Astrocyte of the hippocampus (primary cell): ENCODE measurements at places on chromosomes 3 and 15.

DNA sequence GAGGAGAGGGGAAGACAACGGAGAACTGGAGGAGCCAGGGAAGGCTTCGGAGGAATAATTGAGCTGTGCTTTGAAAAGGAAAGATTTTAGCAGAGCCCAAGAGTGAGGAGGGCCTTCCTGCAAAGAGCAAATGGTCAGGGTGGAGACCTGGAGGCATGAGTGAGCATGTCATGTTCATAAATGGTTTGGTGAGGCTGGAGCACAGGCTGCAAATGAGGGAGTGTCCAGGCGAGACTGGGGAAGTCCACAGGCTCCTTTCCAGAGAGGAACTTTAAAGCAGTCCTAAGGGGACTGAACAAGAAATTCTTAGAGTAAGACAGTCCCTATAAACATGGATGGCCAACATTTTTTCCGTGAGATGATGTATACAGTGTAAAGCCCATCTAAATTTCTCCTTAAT lies 108.8 kb downstream of the THSD4 start:
- DNase-seq: no peak

- no peak for DNase-seq
Measured at GRCh38 chr3:57622362-57622761, 25.2 kb upstream of the ARF4 start.

DNA sequence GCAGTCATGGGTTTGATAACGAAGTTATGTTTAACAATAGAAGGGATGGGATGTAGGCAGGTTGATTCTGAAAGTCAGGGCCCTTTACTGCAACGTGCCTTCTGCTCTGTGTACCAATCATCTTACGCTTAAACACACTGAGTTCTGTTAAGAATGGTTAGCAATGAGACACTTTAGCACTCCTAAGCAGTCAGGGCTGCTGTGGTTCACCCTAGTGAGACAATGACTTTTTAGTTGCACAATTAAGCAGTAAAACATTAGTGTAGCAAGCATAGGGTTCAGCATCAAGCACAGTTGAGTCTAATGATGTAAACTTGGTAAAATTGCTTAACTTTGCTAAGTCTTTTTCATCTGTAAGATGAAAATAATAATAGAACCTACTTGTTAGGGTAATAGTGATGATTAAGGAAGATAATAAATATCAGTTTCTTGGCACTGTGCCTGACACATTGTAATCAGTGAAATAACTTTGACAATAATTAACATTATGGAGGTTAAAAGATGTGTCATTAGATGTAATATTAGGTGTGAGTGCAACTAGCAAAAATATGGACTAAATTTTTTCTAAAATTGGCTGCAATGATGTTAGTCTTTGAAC lies 484.2 kb upstream of the THBS1 start:
- no peak for DNase-seq

GRCh38 chr3:157692468-157692867 lies 189.3 kb upstream of the VEPH1 start:
- no peak for DNase-seq

DNA sequence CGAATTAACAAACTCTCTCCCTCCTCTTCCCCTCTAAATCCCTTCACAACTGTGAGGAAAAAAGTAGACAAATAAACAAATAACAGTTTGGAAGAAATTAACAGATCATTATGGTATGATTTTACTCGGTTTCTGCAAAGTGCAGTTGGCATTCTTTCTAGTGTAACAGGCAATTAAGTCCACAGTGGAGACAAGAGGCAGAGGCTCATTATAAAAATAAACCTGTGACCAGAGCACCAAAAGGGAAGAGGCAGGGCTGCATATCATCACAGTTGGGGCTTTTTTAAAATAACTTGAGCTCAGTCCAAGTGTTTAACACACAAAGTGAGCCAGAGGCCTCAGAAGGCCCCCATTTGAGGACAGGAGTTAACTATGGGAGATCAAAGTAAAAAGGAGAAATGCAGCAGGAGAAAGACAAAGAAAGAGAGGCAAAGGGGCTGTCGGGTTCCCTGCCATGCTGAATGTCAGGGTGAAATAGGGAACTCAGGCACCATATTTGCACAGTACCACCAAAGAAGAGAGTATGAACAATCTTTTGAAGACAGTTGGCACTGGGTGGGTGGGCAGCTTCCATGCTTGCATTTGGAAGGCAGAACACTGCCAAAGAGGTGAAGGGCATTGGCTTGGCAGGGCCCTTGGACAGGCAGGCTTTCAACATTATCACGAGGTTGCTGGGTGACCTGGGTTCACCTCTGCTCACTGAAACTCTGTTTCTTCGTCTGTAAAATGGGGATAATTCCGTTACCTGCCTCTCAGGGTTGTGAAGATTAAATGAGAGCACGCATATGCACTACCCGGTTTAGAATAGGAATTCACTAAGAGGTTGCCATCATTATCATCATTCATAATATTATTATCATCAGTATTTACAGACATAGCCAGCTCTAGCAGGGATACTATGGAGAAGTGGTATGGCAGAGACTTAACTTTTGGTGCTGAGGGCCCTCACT lies 134.5 kb downstream of the MEX3B start:
- no peak for DNase-seq

DNA sequence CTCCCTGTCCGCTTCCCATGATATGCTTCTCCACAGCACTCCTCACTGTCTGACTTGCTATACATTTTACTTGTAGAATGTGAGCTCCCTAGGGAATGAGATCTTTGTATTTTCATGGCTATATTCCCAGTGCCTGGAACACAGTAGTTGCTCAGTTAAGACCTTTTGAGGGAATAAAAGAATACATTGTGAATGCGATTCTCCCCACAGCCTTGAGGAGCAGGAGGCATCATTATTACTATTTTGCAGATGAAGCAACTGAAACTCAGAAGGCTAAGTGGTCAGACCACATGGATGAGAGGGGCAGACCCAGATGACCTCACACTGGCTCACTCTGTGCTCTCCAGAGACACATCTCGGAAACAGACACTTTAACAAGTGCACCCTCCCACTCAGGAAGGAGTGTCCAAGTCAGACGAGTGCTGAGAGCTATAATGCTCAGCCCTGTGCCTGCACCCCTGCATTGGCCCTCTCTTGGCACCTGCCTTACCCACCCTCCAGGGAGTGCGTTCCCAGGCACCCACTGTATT lies 46.8 kb downstream of the SST start:
- no peak for DNase-seq

DNA sequence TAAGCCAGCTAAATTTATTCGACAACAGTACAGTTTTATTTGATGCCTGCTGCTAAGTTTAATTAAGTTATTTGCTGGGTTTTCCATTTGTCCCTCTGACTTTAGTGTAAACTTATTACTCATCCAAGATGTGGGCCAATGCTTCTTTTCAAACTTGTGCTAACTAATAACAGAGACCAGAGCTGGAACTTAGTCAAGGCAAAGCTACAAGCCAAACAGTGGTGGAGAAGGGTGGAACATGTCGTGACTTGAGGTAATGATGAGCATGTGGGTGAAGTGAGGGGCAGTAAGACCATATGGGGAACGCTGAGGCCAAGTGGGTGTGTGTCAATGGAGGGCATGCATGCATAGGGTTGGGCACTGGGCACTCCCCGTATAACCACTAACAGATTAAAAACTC lies 63.9 kb downstream of the NMD3 start:
- peak; percentile 33 for DNase-seq

DNA sequence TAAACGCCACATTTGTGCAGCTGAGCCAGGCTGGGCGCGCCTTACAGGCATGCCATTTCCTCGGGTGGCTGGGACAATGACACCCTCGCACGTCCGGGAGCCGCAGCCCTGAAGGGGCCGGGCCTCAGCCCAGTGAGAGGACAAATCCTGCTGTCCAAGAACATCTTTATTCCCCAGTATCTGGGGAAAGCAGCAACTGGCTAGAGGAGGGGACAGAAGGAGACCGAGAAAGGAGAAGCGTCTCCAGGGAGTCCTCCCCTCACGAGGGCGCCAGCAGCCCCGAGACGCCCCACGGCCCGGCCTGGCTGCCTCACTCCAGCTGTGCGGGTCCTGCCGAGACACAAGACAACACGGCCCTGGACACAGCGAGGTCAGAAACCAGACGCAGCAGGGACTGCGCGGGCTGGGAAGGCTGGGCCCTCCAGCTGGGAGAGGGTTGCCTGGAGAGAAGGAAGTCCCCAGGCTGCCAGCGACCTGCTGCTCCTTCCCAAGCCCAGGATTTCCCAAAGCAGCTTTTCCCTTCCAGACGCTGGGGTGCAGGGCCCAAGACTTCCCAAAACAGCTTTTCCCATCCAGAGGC lies 130.2 kb downstream of the CHSY1 start:
- peak; percentile 82 for DNase-seq

DNA sequence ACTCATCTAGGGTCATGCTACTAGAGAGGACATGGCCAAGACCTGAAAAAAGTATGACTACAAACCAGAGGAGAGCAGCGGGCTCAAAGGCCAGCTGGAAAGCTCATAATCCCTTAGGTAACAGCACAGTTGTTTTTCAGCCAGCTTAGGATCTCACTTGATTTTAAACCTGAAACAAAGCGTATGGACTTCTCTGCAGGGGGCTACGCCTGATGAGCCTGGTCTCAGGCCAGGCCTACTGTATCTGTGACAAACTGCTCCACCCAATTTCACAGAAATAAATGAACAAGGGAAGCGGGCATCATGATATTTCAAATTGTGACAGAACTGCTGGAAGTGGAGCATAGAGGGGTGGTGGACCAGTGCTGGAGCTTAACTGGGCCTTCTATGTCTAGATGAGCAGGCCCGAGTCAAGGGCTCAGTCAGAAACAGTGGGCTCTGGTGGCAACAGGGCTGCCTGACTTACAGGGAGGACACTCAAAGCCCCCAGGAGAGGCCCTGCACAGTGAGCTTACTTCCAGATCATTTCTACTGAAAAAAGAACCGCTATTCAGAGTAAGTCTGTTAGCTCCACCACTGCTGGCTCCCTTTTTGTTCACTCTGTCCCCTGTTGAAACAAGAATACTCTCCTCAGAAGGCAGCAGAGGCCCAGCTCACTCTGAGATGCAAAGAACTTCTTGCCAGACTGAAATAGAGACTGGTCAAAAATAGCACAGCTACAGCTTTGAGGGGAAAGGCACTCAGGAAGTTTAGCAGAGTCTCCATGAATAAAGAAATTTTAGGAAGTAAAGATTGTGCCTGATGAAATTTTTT lies 47.0 kb downstream of the LRIG1 start:
- no peak for DNase-seq

DNA sequence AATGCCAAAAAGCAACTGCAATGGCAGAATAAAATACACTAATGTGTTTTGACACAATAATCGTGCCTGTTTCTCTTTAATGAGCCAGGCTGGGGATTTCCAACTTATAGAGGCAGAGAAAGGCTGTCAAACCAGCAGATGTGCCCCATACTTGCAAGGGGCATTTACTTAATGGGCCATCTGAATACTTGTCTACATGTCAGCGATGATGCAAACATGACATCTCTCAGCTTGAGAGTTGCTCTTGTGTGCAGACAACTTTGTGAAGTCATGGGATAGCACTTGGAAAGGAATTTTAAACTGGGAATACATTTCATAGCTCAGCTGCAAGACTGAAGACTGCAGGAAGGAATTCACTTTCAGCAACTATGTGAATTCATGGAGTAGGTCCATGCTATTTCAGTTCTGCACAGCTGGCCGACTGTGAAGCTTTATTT lies 127.4 kb upstream of the ADAMTS9 start:
- peak; percentile 31 for DNase-seq

- no peak for DNase-seq
Measured at GRCh38 chr3:182789371-182789770, 3.9 kb upstream of the ATP11B start.

DNA sequence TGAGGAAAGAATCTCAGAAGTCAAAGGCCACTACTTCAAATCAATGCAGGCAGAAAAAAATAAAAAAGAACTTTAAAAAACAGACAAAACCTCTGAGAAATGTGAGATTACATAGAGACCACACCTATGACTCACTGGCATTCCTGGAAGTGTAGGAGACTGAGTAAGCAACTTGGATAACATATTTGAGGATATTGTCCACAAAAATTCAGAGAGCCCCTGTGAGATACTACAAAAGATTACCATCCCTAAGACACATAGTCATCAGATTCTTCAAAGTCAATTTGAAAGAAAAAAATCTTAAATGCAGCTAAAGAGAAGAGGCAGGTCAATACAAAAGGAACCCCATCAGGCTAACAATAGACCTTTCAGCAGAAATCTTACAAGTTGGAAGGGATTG lies 887.3 kb downstream of the NTRK3 start:
- DNase-seq: peak; percentile 93

- DNase-seq: peak; percentile 35
Measured at GRCh38 chr3:59313365-59313764, 263.5 kb upstream of the CFAP20DC start.

- DNase-seq: no peak
Measured at GRCh38 chr15:78010067-78010466, 67.4 kb downstream of the TBC1D2B start.

DNA sequence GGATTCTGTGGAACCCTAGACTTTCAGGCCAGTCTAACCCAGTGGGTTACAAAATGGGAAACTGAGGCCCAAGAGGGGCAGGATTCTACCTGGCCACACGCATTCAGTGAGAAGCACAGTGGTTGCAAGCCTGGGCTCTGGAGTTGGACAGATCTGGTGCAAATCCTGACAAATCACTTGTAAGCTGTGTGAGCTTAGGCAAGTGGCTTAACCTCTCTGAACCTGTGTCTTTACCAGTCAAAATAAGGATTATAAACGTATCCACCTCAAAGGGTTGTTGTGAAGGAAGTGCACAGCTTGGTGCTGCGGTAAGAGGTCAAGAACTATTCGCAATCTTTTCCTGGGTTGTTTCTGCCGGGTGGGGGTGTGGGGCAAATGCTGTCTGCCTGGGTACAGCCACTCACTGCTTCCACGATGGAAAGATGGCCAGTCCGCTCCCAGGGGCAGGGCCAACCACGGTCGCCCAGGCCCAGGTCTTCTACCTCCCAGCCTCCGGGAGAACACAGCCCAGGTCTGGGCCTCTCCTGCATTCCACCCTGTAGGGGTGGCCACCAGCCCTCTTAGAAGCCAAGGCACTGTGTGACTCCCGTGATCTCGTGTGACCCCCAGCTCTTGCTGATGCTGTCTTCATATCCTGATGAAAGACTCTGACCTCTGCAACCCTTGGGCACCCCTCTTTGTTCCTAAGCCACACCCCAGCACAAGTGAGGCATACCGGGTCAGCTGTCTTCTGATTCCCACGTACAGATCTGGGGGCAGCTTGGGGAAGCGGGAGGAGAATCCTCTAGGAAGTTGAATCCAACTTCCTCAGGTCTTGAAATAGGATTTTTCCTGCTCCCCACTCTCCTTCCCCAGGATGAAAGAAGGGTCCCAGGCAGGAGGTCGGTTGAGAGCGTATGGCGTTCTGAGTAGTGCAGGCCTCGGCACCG lies 1.5 kb downstream of the CHRNA3 start:
- no peak for DNase-seq

DNA sequence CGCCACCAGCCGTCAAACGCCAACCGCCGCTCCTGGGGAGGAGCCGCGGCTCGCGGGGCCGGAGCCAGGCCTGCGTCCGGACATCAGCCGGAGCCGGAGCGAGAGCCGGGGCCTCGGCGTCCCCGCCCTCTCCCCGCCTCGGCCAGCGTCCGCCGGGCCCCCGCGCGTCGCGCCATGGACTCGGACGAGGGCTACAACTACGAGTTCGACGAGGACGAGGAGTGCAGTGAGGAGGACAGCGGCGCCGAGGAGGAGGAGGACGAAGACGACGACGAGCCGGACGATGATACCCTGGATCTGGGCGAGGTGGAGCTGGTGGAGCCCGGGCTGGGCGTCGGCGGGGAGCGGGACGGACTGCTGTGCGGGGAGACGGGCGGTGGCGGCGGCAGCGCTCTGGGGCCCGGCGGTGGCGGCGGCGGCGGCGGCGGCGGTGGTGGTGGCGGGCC lies 359 bp downstream of the ARIH1 start:
- DNase-seq: no peak
